ENCODE measurements at places on chromosomes 5 and 9.

DNA sequence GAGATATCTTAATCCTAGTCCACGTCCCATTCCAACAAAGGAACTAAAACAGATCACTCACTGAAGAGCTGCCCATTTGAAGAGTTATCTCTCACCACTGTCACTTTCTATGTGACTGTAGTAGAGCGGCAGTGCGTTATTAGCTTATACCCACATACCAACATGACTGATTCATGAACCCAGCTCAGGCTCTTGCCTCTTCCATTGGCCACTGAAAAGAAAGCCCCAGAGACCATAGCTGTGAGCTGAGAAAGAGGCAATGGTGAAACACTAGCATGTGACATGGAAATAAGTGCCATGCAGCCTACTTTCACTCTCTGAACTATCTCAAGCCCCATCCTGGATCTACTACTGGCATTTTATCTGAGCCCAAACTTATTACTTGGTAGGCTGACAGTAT, 151.7 kb upstream of the MOCS2 start:
- DNase-seq, result no peak

DNA sequence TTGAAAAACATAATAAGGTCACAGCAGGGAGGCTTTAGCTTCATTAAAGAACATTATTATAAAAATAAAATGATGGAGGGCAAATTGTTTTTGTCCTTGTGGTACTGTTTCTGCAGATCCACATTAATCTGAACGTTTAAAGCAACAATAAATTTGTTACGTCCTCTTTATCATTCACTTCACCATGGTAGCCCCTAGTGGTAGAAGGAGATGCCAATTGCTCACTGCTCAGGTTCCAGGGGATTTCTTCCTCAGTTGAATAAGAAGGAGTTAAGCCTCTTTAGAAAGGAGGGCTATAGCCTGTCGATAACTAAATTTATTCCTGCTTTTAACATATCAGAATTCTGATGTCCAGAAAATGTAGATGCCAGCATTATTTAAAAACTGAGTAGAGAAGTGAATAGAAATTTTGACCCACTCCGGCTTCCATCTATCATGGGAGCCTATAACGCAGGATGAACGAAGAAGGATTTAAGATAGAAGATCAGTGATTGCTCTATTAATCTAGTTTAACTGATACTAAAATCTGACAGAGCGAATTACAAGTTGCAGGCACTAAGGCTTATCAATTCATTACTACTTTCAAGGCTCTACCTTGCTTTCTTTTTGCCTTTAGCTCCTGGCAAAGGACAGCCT, 692.3 kb downstream of the PTPRD start:
- DNase-seq, result no peak

GRCh38 chr5:161410640-161411039, 135.9 kb downstream of the GABRB2 start:
- DNase-seq, result no peak

DNA sequence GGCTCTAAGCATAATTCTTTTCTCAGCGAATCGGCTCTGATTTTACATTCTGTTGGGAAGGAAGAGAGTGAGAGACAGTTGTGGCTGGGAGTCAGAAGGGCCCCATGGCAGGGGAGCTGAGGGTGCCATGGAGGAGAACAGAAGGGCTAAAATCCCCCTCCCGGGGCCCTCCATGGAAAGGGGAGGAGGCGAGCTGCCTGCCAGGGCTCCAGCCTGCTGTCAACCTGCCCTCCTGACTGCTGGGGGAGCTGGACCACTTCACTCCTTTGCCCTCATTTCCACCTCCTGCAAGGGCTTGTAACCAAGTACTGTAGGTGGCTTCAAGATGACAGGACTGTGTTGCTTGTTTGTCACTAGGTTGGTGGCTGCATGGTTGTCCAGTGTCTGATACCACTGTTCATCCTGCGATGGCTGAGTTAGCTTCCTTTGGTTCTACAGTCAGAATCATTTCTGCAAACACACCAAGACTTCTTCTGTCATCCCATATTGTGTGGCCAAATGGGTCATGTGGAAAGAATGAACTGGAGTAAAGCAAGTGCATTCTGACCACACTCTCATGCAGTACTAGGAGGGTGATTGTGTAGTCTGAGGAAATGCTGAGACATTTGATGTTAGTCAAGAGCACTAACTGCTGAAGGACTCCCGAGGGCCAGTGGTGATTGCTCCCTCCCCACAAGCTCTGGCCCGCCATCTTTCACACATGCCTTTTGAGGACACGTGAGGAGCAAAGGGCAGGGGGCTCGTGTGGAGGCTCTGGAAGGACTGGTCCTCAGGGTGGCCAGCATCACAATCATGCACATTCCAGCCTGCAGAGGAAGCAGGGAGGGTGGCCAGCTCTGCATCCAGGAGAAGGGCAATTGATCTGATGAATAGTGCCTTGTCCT, 307.2 kb downstream of the GADD45G start:
- DNase-seq, result no peak

- no peak for DNase-seq
These were observed 47.8 kb downstream of the PLEKHG4B start for GRCh38 chr5:139579-140442.

- DNase-seq, result no peak
These were observed 178.2 kb upstream of the GDNF start for GRCh38 chr5:38018016-38018415.

DNA sequence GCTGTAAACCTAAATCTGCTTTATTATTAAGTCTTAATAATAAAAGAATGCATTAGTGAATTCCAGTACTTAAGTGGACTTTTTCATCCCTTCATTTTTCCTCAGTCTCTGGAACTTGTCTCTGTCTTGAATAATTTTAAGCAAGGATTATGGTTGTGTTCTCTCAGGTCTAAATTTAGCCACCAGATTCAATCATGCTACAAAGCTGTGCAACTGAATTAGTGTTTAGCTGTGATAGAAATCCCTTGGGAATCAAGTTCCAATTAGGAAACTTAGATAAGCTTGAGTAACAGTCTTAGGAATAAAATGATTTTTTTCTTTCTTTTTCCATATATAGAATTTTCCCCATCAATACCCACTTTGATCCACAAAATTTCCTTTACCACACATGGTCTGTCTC, 104.3 kb downstream of the PLPPR1 start:
- no peak for DNase-seq

GRCh38 chr9:13932528-13933267, 381.2 kb downstream of the NFIB start:
- DNase-seq, result no peak

DNA sequence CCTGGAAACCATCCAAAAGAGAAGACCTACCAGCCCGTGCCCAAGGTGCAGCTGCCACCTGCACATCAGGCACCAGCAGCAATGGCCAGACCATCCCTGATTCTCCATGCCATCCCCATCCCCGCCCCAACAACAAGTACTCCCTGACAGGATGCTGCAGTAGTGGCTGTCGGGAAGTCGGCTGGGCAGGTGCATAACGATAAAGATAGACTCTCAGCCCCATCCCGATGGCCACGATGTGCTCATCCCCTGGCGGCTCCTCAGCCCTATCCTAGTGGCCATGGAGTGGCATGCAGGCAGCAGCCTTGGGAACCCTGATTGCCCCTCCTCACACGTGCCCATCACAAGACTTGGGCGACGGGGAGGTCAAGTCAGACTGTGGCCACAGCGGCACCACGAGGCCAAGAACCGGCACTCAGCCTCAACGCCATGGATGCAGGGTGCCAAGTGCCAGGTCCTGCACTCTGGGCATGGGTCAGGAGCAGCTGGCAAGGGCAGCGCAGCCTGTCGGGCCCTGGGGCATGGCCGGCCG, 368.8 kb upstream of the SPATA31A5 start:
- DNase-seq, result no peak

Data from stimulated activated naive CD4-positive, alpha-beta T cell treated with Interleukin-2 at 50 U/mL for 16 hours (primary cell).